HuH-7.5 (cell line): ENCODE measurements at places on chromosomes 4 and X.

DNA sequence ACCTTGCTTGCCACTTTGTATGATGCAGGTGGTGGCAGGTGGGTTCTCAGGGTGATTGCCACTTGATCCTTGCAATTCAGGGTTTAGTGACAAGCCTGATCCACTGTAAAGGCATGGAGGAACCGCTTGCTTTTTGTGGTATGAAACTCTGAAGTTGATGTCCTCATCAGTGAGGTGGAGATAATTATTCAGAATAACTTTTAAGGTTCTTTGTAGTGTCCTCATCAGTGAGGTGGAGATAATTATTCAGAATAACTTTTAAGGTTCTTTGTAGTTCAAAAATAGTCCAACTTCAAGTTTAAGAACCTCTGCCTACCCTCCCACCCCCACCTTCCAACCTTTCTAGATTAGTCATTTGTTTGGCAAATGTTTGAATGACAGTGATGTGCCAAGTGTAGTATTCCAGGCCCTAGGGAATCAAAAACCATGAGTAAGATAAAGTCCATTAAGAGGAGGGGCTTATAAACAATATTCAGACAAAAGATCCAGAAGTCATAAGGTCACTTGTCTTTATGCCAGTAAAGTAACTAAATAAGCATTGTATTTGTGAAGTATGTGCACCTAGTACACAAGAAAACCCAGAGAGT lies 51.2 kb downstream of the DCUN1D4 start:
- no peak for DNase-seq

DNA sequence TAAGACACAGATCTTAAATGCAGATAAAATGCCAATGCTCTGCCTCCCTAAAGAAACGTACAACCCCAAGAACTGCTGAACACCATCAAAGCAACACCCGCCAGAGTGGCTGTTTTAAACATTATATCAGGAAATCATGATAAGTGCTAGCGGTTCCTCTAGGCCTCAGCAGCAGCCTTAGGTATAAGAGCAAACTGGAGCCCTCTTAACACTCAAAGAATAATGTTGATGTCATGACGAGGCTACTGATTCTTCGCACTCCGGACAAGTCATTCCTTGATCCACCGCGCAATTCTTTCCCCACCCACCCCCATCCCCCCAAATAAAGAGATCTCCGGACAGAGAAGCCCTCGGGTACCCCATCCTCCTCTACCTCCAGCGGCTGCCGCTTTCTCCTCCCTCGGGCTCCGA lies 507 bp downstream of the LIN54 start:
- no peak for DNase-seq

DNA sequence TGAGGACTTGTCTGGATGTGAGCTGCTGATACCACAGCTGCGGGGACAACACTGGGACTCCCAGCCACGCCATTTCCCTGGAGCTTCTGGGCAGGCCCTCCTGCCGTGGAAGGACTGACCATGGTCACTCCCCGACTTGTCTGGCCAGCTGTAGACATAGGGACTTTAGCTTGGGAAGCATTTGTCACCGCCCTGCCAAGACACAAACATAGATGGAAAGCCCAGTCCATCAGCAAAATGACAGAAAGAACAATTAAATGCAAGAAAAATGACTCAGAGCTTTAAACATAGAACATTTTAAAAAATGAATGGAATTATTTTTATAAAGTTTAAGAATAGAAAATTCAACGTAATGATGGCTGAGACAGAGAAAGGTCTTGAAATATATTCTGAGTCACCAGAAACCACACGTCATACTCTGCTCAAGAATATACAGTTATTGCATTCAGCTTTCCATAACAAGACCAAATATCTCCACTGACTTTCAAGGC lies 107.6 kb upstream of the CBR4 start:
- no peak for DNase-seq

- DNase-seq, result no peak
Measured at GRCh38 chr4:57303012-57303751, 193.0 kb upstream of the IGFBP7 start.

GRCh38 chrX:129719931-129720530 lies 18.7 kb upstream of the XPNPEP2 start:
- DNase-seq, result no peak

DNA sequence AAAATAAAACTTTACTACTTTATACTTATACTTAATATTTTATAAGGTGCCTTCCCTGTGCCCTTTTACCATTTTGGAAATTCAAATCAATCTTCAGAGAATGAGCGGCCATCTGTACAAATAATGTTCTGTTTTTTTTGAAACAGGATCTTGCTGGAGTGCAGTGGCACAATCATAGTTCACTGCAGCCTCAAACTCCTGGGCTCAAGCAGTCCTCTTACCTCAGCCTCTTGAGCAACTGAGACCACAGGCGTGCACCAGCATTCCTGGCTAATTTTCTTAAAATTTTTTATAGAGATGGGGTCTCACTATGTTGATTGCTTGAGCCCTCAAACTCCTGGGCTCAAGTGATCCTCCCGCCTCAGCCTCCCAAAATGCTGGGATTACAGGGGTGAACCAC lies 53.5 kb downstream of the FAM114A1 start:
- DNase-seq, result no peak

DNA sequence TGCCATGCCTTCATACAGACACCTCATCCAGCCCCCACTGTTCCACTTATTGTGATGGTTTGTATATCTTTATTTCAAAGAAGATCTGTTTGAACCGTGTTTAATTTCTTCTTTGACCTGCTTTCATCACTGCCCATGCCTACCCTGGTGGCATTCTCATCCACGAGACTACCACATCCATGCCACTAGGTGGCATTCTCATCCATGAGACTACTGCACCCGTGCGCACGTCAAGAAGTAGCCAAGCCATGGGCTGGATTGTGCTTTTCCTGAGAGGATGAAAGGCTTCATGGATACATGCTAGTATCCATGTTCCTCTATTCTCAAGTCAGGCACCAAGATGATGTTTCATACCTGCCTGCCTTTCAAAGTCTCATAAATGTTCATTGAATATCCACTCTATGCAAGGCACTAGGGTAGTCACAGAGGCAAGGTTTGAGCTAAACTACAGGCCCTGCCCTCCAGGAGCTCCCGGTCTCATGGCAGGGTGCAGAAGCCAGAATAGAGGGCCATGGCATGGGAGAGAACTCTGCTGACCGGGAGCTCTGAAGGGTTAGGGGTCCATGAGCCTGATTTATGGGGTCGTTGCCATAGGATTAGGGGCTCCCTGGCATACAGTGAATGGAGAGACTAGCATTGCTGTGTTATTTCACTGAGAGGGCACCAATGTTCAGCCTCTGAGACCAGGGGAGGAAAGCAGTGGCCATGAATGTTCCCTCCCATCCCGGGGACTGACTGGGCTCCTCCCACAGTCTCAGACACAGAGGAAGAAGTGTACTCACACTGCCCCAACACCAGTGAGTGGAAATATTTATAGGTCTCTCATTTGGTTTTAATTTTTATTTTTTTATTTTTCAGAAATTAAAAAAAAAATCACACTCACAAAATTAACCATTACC lies 24.8 kb upstream of the EOLA2 start:
- DNase-seq, result no peak

GRCh38 chr4:74092957-74093356 lies 6.0 kb downstream of the CXCL2 start:
- DNase-seq, result no peak

- no peak for DNase-seq
Measured at GRCh38 chrX:109922190-109922589, 80.7 kb upstream of the TMEM164 start.

- DNase-seq, result no peak
Measured at GRCh38 chr4:71923070-71923469, 108.7 kb upstream of the NPFFR2 start.

- DNase-seq, result no peak
Measured at GRCh38 chr4:2638730-2639129, 102.3 kb downstream of the FAM193A start.
